ENCODE measurements at places on chromosomes 1 and 21.

GRCh38 chr1:66288048-66288447 is 245.9 kb upstream of the SGIP1 start:
- no peak for DNase-seq

DNA sequence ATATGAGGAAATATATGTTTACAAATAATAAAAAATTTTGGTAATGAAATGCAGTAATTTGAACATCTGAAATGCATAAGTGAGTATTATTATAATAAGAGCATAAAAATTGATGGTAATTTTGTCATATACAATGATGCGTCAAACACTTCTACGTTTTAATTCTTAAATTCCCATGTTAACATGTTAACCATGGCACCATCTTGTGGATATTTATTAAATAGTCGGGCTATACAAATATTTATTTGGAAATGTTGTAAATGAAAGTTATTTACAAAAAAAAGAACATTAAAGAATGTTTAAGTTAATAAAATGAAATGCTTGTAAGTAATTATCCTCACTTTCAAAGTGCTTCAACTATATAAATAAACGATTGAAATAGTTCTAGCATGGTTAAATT is 57.2 kb upstream of the C1orf185 start:
- DNase-seq = no peak

DNA sequence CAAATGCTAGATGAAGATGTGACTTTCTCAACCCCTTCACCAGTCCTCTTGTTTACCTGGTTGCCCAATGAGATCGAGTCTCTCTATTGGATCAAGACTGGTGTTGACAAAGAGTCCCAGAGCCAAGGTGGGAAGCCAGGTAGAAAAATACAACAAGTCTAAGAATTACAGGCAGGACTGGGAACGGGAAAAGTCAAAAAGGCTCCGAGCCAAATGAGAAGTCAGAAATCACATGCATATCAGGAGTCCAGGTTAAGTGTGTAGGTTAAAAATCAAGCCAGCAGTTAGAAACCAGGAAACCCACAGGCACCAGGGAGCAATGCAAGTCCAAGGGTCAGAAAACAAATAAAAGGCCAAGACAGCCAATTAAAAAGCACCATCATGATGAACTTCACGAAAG is 27.4 kb upstream of the DUSP23 start:
- no peak for DNase-seq

DNA sequence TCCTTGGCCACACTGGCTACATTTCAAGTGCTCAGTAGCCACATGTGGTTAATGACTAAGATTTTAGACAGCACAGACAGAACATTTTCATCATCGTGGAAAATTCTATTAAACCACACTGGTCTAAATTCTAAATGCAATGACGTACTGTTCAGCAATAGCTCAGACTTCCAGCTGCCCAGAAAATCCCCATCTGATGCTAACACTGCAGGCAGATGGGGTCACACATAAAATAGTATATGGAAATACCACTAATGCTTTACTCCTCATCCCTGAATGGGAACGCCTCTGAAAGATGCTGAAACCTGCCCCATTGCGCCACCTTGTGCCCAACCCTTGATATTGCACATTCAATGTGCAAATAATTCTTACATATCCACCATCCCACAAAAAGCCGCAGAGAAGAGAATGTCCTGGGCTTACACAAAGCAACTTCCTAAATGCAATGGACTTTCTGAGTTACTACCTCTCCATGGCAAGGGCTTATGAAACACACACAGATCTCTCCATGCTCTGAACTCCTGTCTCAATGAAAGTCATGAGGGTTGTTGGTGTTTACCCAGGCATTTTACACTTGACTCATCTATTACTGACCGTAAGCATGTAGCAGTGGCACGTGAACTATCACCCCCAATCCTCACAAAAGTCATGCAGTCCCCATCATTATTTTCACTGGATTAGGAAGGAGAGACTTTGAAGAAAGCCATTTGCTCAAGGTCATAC is 20.3 kb upstream of the SLC5A9 start:
- DNase-seq = peak; percentile 79

GRCh38 chr1:206713910-206714312 is 29.2 kb downstream of the MAPKAPK2 start:
- DNase-seq = no peak

DNA sequence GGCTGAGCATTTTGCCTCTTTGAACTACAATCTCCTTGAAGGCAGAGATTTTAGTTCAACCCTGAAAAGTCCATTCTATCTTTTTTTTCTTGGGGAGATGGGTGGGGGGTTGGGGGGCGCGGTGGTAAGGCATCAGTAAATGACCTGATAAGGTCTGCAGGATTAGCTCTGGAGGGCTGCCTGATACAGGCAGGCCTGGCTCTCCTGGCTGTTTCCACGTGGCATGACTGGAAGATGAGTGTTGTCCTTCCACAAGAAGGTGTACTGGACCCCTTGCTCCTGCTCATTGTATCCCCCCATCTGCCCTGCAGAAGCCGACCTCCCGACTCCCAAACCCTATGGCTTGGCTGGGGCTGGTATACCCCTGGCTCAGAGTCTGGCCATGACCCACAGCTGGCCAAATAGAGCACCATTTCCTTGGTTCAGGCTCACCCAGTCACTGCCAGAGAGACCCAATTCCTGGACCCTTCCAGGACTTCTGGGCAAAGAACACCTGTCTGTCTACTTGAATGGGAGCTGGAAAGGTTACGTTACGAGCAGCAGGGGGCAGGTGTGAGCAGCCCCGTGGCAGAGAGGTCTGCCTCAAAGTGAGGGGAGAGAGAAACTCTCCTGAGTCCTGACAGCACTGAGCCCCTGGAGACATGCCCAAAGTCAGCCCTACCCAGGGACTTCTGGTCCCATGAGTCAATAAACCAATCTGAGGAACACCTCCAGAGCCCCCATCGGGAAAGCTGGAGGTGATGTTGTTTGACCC is 17.0 kb downstream of the DHRS3 start:
- DNase-seq = no peak

DNA sequence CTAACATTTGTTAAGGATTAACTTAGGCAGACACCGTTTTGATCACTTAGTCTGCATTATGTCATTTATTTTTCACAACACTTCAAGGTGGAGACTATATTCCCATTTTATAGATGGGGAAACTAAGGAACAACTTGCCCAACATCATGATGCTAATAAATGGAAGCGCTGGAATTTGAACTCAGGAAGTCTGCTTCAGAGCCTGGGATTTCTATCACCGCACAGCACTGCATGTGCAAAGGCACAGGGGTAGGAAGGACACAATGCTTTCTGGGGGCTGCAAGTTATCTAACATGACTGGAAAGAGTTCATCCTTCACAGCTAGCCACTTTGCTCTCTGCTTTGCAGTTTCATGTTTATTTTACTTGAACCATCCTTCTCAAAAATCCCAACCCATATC is 100.5 kb downstream of the UBR4 start:
- DNase-seq = no peak

- DNase-seq = no peak
Observed at GRCh38 chr1:187961895-187962294, 1133.1 kb downstream of the PLA2G4A start.

- DNase-seq = peak; percentile 51
Observed at GRCh38 chr1:196897158-196897828, 9.4 kb downstream of the CFHR4 start.

DNA sequence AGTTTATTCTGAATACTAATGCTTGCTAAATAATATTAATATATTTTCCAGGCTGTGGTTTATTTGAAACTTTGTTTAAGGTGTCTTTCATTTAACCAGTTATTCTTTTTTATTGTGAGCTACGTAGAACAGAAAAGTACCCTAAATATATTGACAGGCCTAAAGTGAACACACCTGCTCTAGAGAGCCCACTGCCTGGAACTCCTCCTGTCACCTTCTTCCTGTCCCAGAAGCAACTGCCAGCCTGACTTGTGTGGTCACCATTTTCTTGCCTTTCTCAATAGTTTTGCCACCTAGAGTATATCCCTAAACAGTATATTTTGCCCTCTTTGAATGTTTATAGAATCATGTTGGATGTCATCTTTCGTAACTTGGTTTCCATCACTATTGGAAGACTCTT is 48.5 kb downstream of the SCCPDH start:
- DNase-seq = no peak

DNA sequence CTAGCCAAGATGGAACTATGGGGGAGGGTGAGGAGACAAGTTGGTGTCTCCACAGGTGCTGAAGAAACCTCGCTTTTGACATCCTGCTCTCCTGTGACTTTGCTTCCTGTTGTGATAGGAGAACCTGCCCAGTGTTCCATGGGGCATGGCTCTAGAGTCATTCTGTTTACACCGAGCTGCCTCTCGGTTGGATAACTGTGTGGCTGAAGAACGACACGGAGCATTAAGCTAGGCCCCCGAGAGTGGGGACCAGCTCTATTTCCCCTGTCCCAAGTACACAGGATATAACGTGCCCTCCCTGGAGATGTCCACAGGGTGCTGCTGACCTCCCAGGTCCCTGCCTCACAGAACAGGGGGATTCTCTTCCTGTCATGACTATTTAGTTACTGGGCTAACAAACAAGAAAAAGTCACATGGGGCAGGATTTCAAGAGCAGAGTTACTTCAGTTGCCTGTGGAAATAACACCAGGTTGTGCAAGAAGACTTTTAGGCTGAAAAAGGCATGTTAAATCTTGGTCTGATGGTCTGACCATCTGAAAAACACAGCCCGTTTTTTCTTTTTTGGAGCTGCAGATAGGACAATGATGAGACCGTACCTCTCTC is 29.4 kb upstream of the PPP2R5A start:
- no peak for DNase-seq

DNA sequence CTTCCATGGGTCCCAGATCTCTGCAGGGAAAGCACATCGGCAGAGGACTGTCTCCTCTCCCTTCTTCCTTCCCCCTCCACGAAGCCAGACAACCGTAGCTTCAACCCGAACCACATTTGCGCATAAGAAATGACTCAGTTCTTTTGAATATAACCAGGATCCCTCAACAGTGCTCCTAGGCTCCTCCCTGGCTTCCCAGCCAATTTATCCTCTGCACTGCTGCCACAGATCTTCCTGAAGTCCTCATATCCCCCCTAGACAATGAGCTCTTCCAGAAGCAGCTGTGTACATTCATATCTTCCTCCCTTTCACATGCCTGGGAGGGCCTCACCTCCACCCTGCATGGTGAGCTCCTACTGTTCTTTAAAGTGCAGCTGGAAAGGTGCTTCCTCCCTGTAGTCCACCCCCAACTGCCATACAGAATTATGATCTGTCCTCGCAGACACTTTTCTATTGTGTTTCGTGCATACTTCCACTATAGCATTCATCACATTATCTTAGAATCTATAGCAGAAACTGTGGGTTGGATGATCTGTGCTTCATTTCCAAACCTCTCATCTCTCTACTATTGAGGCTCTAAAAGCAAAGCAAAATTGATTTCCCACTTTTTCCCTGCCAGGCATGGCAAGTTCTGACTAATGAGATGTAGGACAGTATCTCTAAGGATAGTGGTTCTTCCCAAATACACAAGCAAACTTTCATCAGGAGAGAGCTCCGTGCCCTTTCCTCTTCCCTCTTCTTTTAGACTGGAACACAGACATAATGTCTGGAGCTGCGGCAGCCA is 179.3 kb upstream of the HMGB4 start:
- DNase-seq = no peak

GRCh38 chr1:75996196-75996595 is 64.0 kb upstream of the ASB17 start:
- DNase-seq = no peak

- DNase-seq = no peak
Observed at GRCh38 chr1:180165096-180165495, 10.4 kb downstream of the QSOX1 start.

DNA sequence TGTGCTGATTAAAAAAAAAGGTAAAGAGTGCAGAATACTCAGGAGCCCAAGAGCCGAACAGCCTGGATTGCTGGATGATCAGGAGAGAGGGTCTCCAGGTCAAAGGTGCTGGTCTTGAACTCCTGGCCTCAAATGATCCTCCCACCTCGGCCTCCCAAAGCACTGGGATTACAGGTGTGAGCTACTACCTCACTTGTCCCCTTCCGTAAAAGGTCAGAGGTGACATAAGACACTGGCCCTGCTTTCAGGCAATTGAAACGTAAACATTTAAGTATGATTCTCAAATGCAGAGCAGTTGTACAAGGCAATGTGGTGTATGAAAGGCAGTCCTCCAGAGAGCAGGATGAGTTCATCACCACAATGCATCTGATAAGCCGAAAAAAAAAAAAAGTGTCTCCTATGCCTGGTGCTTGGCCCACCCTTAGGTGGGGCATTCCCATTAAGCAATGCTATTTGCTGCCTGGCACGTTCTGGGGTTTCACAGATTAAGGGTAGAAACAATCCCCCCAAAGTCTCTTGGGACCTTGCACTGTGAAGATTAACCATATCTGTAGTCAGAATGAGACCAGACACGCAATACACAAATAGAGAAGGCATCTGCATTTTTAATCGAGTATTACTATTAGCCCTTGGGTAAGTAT is 47.7 kb downstream of the PARP1 start:
- no peak for DNase-seq

DNA sequence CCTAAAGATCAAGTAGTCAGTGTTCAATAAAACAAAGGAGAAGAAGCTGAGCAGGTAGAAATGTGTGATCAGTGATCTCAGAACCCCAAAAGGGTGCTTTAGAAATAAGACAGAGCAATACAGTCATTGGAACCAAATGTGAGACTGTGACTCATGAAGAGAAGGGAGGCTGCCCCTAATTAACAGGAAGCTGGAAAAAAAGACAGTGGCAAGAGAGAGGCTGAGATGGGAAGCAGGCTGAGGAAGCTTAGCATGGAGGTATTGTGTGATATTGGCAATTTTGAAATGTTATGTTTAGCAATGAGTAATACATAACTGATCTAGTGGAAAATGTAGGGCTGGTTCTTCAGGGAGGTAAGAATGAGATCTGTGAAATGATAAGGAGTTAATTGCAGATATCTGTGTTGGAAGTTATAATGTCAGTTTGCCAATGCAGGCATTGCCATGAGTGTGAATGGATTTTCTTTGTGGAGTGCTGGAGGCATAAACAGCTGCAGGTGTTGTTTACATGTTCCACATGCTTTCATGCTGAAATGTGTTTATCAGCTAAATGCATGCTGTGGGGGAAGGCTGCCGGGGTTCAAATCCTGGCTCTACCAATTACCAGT is 90.6 kb upstream of the CACNA1E start:
- no peak for DNase-seq

- DNase-seq = no peak
Observed at GRCh38 chr1:58412071-58412580, 134.4 kb downstream of the OMA1 start.

DNA sequence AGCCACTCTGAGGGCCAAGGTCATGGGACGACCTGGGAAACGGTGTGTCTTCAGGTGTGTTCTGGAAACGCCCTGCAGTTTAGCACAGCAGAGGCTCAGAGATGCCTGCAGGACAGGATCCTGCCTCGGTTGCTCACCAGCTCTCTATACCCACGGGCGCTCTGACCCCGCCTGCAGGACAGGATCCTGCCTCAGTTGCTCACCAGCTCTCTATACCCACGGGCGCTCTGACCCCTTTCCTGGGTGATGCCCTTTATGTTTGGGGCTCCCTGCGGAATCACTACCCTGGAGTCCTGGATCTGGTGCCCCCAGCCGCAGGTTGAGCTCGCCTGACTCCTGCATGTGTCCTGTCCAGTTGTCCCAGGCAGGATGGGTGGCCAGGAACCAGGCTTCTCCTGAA is 32.5 kb downstream of the TFF3 start:
- no peak for DNase-seq

GRCh38 chr1:207868251-207868773 is 42.6 kb downstream of the CD34 start:
- peak; percentile 58 for DNase-seq
